ENCODE measurements at places on chromosomes 1 and 21. TPM values are rescaled to one million over a fixed set of nuclear protein-coding genes. Genes with fewer than 3 reads are reported as not detected.
A peak's percentile ranks its signal among the peaks of the same experiment; 100 is the strongest.

DNA sequence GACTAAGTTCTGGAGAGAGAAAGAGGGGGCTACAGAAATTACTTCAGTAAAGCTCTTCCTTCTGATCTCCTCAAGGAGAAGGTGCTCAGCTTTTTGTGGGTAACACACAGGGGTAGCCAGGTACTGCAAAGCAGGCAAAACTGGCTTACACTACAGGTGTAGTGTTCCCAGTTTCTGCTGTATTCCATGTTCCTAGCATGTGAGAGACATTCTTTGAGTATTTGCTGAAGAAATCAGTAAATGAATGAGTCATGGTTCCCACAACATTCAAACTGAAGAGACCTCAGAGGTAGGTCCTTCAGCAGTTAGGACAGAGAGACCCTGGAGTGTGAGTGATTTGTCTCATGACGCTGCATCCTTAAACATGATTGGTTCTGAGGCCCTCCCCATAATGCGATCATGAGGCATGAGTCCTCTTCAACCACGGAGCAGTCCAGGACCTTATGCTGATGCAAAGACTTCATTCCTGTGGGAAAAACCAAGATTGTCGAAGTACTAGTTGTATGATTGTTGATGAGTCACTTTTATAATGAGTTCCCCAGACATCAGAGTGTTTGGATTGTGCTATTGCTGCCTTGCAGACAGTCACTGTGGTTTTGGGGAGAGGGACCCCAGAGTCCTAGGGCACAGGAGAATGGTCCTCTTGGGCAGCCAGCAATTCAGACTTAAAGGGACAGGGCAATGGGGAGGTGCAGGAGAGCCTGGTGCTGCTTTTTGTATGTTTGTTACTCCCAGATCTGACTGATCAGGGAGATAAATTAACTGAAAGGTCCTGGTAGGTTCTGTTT lies 2.7 kb upstream of the OR10J4 start:
- peak; percentile 59 for DNase-seq
- peaks cover 13% of the 10 kb centered on the region for H3K4me1 ChIP-seq
- no peaks in the 10 kb centered on the region for H3K27me3 ChIP-seq
- H3K27ac ChIP-seq, result peak overlapping the region; percentile 96
- H3K4me3 ChIP-seq, result no peak overlapping the region
- H3K36me3 ChIP-seq, result no peaks in the 10 kb centered on the region

GRCh38 chr1:177945943-177946650 lies 23.8 kb downstream of the SEC16B start:
- no peaks in the 10 kb centered on the region for H3K27me3 ChIP-seq
- peaks cover 53% of the 10 kb centered on the region for H3K36me3 ChIP-seq
- no peak overlapping the region for H3K27ac ChIP-seq
- peaks cover 3% of the 10 kb centered on the region for H3K4me1 ChIP-seq

SERPINC1 gene
- polyA plus RNA-seq, result 0.54 TPM

F3 gene
- polyA plus RNA-seq, result 66.7 TPM

GRCh38 chr1:156670791-156671190 lies 6.4 kb downstream of the NES start:
- no peak overlapping the region for H3K27ac ChIP-seq
- DNase-seq, result no peak
- no peak overlapping the region for H3K4me3 ChIP-seq
- peaks cover 6% of the 10 kb centered on the region for H3K27me3 ChIP-seq
- H3K4me1 ChIP-seq, result peaks cover 15% of the 10 kb centered on the region
- H3K36me3 ChIP-seq, result peaks cover 14% of the 10 kb centered on the region

DNA sequence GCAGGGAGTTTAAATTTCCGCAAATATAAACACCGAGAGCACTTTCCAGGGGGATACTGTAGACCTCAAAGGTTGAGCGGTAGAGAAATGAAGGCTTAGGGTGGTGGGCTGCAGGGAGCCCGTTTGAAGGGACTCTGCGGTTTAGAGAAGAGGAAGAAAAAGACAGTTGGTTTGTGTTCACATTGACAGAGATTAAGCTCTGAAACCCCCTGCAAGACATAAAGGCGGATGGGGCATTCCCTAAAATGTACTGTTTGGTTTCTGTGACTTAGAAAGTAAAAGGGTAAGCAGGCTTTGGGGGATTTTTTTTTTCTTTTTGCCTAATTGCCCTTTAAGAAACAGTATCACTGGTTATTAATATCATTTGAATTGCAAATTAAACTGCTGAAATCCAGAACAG lies 1.3 kb downstream of the KAZN start:
- H3K4me3 ChIP-seq, result peak overlapping the region; percentile 56
- peaks cover 38% of the 10 kb centered on the region for H3K27me3 ChIP-seq
- H3K36me3 ChIP-seq, result no peaks in the 10 kb centered on the region
- no peaks in the 10 kb centered on the region for H3K4me1 ChIP-seq
- no peak overlapping the region for H3K27ac ChIP-seq

GRCh38 chr1:12177999-12178441 lies 11.2 kb downstream of the TNFRSF1B start:
- H3K4me1 ChIP-seq, result peaks cover 28% of the 10 kb centered on the region
- H3K27me3 ChIP-seq, result no peaks in the 10 kb centered on the region
- H3K36me3 ChIP-seq, result no peaks in the 10 kb centered on the region
- no peak for DNase-seq
- no peak overlapping the region for H3K4me3 ChIP-seq

PLEKHM2 gene
- 26.6 TPM for polyA plus RNA-seq

KCNJ9 gene
- polyA plus RNA-seq, result 0.36 TPM

ABCB10 gene
- polyA plus RNA-seq, result 33.3 TPM

DNA sequence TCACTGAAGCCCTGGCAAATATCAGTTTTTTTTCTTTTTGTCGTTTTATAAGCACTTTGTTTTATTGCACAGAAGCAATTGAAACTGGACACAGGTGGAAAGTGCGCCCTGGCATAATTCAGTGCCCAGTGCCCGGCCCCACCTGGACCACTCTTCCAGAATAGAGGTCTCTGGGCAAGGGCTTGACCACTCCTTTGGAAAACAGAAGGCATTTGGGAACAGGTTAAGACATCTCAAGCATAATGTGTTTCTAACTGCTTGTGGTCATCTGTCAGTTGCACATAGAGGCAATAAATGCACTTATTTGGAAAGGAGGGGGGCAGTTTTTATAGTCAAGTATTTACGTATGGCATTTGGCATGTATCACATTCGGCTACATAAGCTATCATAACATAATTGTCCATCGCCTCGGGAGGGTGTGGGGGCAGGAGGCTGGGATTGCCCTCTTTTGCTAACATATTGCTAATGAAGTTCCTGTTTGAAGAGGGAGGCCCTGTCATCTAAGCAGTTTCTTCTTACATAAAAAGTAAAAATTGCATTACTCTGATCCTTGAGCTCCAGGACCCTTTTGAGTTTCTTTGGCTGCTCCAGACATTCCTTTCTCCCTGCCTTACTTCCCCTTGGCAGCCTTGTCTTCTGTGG lies 14.7 kb upstream of the CD2 start:
- H3K27ac ChIP-seq, result no peak overlapping the region
- H3K27me3 ChIP-seq, result no peaks in the 10 kb centered on the region
- H3K36me3 ChIP-seq, result no peaks in the 10 kb centered on the region
- DNase-seq, result no peak

DNA sequence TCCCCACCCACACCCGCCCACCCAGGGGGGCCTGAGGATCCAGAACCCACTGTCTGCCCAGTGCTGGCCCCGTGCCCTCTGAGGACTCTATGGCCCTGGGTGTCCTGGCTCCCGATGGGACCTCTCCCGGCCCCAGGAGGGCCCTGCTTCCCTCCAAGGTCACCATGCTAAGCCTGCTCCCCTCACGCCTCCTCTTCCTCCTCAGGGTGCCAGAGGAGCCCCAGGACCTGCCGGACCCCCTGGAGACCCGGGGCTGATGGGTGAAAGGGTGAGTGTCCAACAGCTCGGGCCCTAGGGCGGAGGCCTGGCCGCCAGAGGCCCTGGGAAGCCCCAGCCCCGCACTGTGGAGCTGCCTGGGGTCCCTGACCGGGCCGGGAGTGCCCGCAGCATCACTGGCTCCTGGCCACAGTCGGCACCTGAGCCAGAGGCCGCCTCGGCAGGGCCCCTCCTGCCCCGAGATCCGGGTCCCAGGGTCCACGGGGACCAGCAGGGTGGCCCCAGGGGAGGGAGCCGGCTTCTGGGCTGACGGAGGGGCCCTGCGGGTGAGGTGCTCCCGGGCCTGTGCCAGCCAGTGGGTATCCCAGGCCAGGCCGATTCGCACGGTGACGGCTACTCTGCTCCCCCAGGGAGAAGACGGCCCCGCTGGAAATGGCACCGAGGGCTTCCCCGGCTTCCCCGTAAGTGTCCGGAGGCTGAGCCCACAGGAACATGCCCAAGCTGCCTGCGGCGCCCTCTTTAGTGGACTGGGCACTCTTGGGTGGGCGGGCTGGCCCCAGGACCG lies 16.1 kb downstream of the COL6A1 start:
- no peaks in the 10 kb centered on the region for H3K27me3 ChIP-seq
- peaks cover 74% of the 10 kb centered on the region for H3K36me3 ChIP-seq
- no peak for DNase-seq
- H3K27ac ChIP-seq, result no peak overlapping the region
- H3K4me1 ChIP-seq, result peaks cover 7% of the 10 kb centered on the region
- H3K4me3 ChIP-seq, result no peak overlapping the region

GRCh38 chr1:159771127-159771895 lies 9.5 kb upstream of the DUSP23 start:
- no peaks in the 10 kb centered on the region for H3K36me3 ChIP-seq
- DNase-seq, result no peak
- H3K27me3 ChIP-seq, result no peaks in the 10 kb centered on the region
- peaks cover 7% of the 10 kb centered on the region for H3K4me1 ChIP-seq

- no peaks in the 10 kb centered on the region for H3K27me3 ChIP-seq
- no peaks in the 10 kb centered on the region for H3K36me3 ChIP-seq
- no peak for DNase-seq
- peaks cover 16% of the 10 kb centered on the region for H3K4me1 ChIP-seq
- H3K4me3 ChIP-seq, result no peak overlapping the region
Measured at GRCh38 chr1:212475151-212475550, 42.4 kb downstream of the NENF start.

GRCh38 chr1:159171254-159171687 lies at the start of gene CADM3:
CADM3 (plus strand) TSS chr1:159171615; CDS start chr1:159171766, 151 bp downstream.
- H3K27ac ChIP-seq, result no peak within 1 kb of the TSS
- H3K4me3 ChIP-seq, result peak within 1 kb of the TSS; percentile 28
- H3K36me3 ChIP-seq, result no peaks in the 10 kb centered on the region
- H3K4me1 ChIP-seq, result no peaks in the 10 kb centered on the region
- DNase-seq, result no peak

TNFSF4 gene
- 0.63 TPM for polyA plus RNA-seq

DNA sequence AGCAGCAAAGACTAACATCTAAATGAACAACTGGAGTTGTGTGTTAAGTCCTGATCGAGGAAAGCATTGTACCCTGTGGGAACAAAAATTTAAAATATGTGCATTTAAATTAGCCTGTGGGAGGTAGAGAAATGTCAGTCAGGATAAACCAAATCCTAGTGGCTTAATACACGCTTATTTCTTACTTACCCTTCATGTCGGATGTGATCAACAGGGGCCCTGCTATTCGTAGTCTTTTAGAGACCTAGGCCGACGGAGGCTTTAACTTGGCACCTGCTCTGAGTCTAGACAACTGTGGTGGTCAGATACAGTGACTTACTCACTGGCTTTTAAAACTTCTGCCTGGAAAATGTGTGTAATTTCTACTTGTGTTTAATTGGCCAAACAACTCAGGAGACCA lies 10.2 kb downstream of the GSTM3 start:
- H3K4me3 ChIP-seq, result no peak overlapping the region
- DNase-seq, result no peak
- peaks cover 2% of the 10 kb centered on the region for H3K36me3 ChIP-seq
- peaks cover 36% of the 10 kb centered on the region for H3K4me1 ChIP-seq

GRCh38 chr1:27672750-27673112 lies 739 bp upstream of the IFI6 start:
- peak overlapping the region; percentile 66 for H3K27ac ChIP-seq
- peaks cover 2% of the 10 kb centered on the region for H3K27me3 ChIP-seq
- DNase-seq, result no peak
- no peaks in the 10 kb centered on the region for H3K36me3 ChIP-seq
- peaks cover 16% of the 10 kb centered on the region for H3K4me1 ChIP-seq

DNA sequence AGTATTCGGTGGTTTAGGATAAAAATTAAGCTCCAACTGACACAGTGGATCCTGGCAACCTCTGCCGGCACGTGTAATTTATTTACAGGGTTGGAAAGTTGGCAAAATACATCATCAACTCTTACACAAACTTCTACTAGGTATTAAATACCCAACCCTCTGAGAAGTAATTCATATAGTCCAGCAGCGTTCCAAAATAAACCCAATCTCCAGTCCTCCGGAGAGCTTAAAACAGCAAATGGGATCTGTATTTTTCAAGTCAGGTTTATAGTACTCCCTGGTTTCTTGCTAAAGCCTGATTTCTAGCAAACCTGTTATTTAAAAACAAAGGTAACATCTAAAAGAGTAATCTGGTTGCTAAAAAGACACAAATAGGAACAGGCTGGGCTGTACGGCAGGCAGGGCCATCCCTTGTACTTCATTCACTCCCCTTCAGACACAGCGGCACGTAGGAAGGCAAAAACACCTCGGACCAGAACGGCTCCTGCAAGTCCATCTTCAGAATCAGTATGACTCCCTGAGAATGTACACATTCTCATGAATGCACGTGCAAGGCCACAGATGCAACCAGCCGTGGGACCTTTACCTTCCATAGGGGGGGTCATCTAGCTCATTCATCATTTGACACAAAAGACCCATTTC lies 8.6 kb downstream of the GLIS1 start:
- no peaks in the 10 kb centered on the region for H3K4me1 ChIP-seq
- peaks cover 24% of the 10 kb centered on the region for H3K27me3 ChIP-seq
- no peak for DNase-seq
- H3K36me3 ChIP-seq, result no peaks in the 10 kb centered on the region

- DNase-seq, result peak; percentile 94
- peaks cover 20% of the 10 kb centered on the region for H3K4me1 ChIP-seq
- H3K27me3 ChIP-seq, result no peaks in the 10 kb centered on the region
- peak overlapping the region; percentile 98 for H3K27ac ChIP-seq
Measured at GRCh38 chr1:204493145-204493983, 1.2 kb downstream of the PIK3C2B start.
